HS-27A (cell line): ENCODE measurements at places on chromosomes 2 and 18.

GRCh38 chr18:59446012-59446411 is 86.9 kb upstream of the LMAN1 start:
- no peak for DNase-seq

DNA sequence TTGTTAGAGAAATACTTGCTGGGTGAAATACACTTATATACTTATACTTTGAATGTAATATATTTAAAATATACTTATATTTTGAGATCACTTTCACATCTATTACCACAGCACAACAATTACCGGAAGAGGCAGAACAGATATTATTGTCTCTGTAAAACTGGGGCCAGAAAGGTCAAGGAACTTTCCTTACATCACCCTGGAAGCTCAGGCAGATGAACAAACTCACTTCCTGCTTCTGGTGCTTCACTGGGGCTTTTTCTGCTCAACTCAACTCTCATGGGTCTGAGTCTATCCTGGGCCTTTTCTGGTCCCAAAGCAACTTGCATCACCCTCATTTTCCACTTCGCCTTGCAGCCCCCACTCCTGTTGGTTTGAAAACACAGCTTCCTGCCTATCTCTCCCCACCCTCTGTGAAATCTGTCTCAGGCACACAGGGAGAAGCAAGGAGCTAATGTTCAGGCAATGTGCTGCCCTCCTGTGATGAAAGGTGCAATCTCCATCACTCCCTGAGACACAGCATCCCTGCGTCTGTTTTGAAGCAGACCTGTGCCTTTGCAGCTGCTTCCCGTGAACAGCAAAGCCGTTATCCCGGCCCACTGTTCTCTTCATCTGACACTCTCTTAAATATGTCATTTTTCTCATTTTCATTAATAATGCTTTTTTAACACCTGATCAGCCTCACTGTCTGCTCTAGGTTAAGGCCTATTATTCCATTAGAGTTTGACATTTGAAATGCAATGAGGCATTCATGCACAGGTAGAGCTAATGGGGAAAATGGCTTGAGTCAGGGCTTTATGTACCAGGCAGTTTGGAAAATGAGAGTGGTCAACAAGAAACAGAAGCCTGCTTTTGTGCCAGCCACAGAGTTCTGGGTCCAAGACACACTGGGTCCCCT is 251.9 kb upstream of the CHAC2 start:
- DNase-seq: no peak

GRCh38 chr2:171158036-171158789 is 2.5 kb downstream of the TLK1 start:
- DNase-seq: no peak

DNA sequence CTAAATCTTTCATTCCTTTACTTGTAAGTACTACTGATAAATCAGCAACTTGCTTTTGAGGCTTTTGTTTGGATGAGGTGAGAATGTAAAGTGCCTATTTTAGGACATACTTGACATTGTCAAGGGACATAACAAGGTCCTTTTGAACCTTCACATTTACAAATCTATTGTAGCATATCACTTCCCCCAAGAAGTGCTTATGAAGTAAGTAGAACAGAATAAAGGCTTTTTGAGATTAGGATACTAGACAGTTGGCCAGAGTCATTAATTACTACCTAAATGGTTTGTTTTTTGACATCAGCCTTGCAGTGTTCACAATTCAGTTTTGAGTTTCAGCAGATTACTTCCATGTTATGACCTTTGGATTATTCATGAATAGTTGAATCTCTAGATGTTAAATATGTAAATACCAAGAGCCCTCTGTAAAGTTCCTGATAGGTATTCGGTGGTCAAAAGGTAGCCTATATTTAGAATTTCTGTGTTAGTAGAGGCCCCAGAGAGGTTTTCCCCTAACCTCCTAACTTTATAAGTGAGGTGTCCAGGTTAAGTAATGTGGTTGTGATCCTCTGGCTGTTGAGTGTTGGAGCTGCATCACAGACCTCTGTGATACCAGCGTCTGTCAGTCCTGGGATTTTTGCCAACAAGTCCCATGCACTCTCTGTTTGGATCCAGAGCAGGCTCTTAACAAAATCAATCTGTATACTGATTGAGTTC is 67.2 kb downstream of the LCLAT1 start:
- DNase-seq: peak; percentile 11

DNA sequence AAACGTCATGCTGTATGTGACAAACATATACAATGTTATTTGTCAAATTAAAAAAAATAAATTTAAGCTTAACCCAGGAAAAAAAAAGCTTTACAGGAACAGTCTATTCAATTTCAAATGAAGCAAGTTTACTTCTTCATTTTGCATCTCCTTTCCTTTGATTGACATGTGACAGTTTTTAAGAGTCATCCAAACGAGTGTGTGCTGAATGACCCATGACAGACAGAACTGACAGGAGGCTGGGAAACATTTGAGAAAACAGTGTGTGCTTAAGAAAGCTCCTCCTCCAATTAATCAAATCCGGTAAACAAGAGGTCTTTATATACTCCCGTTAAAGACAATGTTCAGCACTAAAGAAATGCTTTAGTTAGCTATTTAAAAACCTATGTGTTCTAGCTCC is 177.7 kb downstream of the SRBD1 start:
- DNase-seq: no peak

GRCh38 chr2:217289907-217290280 is 430.0 kb upstream of the TNP1 start:
- no peak for DNase-seq

GRCh38 chr2:170823088-170823897 is 6.6 kb downstream of the GAD1 start:
- DNase-seq: no peak

- DNase-seq: no peak
Observed at GRCh38 chr2:207729465-207729998, 18.1 kb downstream of the CCNYL1 start.

GRCh38 chr2:58239243-58239925 is 1.7 kb downstream of the FANCL start:
- DNase-seq: no peak
